ENCODE measurements at places on chromosomes 3 and 15.

DNA sequence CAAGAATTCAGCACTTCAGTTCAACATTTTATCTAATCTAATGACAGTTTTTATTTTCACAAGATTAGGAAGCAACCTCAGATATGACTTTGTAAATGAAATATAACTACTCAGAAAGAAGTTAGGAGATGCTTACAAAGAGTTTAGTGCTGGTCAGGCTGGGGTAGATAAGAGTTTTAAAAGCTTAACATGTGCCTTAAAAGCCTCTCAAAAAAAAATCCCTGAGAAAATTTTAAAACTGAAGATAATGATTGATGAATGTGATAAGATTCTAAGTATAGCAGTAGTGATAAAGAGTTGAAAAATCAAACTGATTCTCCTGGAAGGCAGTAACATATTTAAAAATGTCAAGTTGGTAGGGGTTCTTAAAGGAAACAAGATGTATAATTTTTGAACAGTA is 478.2 kb downstream of the NLGN1 start:
- no peak for DNase-seq

GRCh38 chr3:25589104-25589782 is 75.5 kb downstream of the TOP2B start:
- DNase-seq = no peak

GRCh38 chr3:99780749-99781148 is 36.9 kb upstream of the CMSS1 start:
- DNase-seq = no peak

- no peak for DNase-seq
Measured at GRCh38 chr3:172287937-172288477, 160.2 kb downstream of the GHSR start.

DNA sequence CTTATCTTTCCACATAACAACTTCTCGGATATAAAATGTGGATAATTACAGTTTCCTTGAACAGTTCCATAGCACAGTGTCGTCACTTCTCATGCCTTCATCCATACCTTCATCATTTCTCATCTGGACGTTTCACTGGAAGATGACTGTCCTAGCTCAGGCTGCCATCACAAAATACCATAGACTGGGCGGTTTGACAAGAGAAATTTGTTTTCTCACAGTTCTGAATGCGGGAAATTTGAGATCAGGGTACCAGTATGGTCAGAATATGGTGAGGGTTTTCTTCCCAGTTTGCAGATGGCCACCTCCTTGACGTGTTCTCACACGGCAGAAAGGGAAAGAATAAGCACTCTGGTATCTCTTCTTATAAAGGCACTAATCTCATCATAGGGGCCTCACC is 42.8 kb downstream of the TMEM108 start:
- no peak for DNase-seq

DNA sequence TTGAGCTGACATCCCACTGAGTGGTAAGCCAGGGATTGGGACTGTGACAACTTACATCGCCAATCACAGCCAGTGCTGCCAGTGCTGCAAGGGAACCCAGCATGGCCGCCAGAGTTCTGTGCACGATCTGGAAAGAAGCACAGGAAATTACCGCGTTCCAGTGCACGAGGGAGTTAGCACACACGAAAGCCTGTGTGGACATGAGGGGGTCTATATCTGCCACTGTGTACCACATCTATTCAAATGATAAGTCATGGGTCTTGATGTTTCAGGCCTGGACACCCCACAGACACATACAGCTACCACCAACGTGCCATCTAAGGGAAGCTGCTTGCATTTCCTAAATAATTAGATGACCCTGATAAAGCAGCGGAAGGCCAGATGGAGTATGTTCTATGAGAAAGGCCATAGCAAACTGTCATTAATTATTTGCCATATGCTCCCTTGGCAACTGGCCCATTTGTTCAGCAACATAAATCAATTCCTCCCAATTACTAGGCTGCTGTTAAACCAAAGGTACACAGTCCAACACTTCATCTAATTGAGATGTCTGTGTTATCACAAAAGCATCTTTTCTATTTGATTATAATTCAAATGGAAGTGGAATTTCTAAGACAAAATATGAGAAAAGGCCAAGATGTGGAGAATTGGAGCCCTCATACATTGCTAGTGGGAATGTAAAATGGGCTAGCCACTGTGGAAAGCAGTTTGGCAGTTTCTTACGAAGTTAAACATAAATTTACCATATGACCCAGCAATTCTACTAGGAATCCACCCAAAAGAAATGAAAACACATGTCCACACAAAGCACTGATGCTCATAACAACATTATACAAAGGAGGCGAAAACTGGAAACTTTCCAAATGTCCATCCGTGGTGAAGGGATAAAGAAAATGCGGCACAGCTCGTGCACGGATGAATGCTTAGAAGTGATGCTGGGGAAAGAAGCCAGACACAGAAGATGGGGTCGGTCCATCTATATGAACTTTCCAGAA is 108.3 kb downstream of the OCA2 start:
- no peak for DNase-seq

DNA sequence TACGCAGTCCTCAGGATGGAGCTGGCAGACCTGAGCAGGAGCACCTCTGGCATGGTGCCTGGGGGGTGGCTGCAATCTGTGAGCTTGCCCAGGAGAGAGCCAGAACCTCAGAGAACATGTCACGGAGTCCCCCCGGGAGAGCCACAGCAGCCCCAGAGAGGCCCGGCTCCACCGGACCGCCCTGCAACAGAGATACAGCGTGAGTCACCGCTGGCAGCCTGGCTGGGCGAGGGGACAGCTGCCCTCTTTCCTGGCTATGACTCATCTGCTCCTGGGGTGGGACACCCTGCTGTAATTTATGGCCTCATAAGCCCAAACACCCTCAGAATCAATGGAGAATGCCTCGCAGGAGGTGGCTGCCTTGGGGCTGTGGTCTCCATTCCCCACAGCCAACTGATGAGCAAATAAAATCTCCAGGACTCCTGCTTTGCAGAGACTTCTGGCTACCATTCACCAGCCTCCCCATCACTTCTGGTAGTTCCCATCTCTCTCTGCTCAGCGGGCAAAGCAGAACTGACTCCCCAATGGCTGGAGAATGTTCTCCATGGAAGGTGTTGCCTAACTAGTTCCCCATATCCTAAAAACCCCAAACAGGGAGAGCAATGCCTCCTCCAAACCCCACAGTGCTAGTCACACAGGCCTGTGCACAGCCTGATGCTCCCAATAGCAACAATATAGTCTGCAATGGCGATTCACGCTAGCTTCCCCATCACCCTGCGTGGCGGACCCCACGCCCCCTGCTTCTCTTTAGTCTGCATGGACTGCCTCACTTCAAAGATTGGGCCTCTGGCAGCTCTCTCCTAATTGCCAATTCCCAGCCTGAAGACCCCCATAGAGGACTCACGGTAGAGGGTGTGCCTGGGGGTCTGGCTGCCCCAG is 21.6 kb downstream of the ACSBG1 start:
- no peak for DNase-seq

DNA sequence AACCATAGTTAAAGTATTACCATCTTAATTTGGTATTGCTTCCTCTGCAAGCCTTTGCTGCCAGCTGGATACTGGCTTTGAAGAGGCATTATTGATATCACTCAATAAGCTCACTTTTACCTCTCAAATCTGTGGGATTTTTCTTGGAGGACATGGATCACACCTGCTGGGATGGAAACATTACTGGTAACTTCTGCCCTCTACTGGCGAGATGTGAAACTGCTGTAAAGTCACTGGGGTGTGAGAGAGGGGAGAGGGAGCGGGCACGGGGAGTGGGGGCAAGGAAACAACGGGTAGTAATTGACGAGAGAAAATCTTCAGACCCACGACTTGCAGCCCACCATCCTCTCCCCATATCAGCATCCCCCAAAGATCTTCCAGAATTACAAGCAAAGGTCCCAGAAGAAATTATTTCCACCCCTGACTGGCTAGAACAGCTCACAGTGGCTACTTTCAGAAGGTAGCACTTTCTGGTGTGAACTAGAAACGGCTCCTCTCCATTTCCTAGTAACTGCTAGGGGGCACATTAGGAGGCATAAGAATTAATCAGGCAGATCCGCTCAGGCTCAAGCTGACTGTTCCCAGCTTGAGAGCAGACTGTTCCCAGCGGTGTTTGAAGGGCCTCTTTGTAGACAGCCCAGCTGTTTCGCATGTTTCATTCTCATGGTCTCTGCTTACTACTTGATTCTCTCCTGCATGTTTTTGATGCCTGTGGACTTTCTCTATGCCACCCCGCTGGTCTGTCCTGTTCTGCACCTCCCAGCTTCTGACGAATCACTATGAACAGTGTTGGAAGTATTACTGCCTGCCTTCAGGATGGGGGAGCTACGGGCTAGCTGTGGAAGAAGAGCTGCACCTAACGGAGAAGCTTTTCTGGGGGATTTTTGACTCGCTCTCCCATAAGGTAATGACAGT is 230.4 kb upstream of the CHRM5 start:
- peak; percentile 7 for DNase-seq
